ENCODE measurements at places on chromosomes 7 and 10. TPM values are rescaled to one million over a fixed set of nuclear protein-coding genes. Genes with fewer than 3 reads are reported as not detected.
A peak's percentile ranks its signal among the peaks of the same experiment; 100 is the strongest.

Gene TTYH3
- total RNA-seq: 278 TPM

- DNase-seq: no peak
Measured at GRCh38 chr7:139772873-139773272, 4.9 kb downstream of the HIPK2 start.

DNA sequence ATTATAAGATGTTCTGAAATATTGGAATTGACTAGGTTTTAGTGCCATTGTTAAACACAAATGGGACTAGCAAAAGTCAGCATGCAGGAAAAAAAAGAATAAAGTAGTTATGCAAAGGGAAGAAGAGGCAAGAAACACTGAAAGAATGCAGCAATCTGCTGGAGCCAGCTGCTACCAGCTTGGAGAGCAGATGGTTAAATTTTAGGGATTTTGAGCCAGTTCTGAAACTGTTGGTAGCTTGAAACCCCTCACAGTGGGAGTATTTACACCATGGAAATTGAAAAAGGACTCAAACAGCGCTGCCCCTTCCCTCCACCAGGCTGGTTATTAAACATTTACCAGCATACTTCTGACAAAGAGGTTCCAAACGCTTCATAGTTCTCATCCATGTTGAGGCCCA lies 41.0 kb downstream of the SCRN1 start:
- no peak for DNase-seq

DNA sequence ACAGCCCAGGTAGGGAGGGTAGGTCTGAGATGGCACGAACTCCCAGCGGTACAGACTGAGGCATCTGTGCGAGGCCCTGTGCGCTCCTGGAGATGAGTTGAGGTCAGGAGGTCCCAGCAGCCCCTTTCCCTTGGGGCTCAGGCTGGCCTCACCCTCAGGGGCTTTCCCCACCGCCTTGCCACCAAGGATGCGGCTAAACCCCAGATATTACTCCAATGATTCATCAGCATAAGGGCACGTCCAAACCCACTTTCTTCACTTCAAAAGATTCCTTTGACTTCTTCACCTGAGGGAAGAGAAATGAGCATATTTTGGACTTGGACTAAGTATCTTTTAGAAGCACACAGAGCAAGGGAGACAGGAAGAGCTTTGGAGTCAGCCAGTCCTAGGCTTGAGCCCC lies 20.3 kb downstream of the UROS start:
- DNase-seq: no peak

DNA sequence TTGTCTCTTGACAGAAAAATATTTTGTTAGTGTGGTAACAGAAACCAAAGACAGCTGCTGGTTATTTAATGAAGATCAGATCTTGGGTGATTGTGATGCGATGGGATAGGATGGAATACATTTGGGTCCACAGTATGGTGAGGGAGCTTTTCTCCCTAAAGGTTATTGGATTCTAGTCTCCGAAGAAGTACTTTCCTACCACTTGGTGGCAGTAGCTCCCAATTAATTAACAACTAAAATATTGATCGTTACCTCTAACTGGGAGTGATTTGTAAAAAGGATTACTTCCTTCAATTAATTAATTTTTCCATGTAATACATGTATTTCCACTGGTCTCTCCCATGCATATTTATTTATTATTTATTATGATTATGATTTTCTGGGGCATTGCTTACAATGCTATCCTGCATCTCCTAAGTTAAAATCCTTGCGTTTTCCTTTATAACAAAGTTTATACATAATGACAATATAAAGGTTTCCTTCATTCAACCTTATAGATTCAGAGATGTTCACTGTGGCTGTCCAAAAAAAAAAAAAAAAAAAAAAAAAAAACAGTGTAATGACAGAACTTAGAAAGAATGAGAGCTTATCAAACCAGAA lies 25.6 kb downstream of the TMEM196 start:
- DNase-seq: peak; percentile 30

DNA sequence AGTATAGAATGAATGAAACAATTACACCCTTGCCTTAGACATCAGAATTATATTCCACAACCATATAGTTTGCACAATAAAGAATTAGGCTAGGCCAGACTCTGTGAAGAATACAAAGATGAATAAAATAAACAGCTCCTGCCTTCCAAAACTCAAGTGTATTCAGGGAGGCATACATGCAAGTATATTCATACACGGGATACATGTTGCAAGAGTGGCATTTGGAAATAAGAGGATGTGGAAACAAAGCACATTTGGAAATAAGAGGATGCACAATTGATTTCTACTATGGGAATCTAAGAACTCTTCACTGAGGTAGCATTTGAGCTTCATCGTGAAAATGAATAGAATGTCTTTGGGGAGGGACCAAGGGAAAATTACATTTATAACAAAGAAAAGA lies 27.0 kb upstream of the TMEM26 start:
- no peak for DNase-seq

Gene C10orf67
- total RNA-seq: not detected

Gene TMEM176A
- 0.39 TPM for total RNA-seq

Gene GTPBP10
- 23.7 TPM for total RNA-seq

DNA sequence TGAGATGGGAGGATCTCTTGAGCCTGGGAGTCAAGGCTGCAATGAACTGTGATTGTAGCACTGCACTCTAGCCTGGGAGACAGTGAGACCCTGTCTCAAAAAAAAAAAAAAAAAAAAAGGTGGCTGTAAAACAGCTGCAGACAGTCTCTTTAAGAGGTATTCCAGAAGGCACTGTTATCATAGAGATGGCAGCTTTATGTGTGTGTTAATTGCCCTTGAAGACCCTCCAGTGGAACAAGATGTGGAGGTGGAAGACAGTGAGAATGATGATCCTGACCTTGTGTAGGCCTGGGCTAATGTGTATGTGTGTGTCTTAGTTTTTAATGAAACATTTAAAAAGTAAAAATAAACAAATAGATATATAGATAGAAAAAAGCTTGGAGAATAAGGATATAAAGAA lies 66.0 kb downstream of the ZNF487 start:
- DNase-seq: no peak

DNA sequence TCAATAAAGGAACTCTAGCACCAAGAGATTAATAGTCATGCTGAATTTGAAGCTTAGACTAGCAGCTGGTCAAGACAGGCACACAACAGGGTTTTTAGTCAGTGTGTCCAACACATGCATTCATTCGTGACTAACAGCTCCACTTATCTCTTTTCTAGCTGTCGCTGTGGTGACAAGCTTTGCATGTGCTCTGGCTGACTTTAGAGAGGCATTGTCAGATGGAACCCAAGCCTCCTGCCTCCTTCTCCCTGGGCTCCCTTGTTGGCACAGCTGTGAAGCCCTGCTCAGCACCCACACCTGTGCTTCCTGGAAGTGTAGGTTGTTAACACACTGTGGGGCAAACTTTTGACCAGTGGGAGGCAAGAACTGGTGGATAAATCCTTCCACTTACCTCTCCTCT lies 9.8 kb upstream of the AGK start:
- DNase-seq: no peak

DNA sequence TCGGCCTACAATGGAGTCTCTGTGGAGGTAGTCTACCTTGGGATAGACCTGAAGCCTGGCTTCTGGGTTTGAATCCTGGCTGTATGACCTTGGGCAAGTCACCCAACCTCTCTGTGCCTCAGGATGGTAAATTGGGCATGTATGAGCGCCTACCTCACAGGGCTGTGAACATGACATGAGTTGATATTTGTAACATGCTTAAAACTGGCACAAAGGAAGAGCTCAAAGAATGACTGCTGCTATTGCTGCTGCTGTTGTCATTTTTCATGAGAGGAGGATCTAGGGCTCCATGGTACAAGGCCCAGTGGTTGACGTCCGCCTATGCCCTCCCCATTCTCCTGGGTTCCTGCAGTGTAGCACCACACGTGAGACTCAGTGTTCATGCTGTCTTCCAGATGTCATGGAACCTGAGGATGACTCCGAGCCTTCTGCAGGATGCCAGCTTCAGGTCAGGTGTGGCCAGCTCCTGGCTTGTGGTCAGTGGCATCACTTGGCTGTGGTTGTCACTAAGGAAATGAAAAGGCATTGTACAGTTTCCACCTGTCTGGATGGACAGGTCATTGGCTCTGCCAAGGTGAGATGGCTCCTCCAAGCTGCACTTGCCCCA lies 95.0 kb downstream of the WDFY4 start:
- no peak for DNase-seq

DNA sequence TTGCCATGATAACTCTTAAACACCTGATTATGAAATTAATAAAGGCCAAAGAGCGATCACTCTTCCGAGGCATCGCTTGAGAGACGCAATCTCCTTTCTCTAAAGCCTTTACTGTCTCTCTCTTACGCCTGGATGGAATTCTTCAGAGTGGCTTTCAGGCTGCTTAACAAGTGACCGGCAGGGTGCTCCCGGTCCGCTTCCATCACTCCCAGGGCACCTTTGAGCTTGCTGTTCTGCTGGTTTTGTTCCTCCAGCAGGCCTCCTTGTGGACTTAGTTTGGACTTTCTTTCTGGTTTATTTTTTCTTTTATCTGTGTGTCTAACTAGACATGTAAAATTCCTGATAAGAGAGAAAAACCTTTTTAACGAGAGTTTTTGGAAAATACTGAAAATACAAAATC lies 60.9 kb downstream of the MRPL32 start:
- DNase-seq: no peak

GRCh38 chr10:43222210-43222720 lies 44.6 kb downstream of the RASGEF1A start:
- DNase-seq: no peak

All from Panc1 (cell line).